ENCODE measurements at places on chromosomes 5 and 9. TPM values are rescaled to one million over a fixed set of nuclear protein-coding genes. Genes with fewer than 3 reads are reported as not detected.

DNA sequence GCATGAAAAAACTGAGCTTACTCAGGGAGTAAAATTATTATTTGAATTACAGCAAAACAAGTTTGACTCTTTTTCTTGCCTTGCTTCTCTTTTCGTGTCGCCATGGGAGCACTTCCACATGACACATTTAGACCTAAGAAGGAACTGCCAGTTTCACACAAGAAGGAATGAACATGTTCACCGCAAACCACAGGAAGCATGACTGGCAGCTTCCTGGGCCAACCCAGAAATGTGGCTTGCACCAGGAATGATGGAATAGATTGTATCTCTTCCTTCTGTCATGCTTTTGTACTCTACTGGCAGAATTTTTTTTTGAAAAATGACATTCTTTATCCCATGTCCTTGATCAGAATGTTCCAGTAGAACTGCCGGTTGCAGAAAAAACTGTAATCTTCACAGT, 32.9 kb upstream of the MAN2A1 start:
- DNase-seq = no peak

- DNase-seq = no peak
These were observed 85.2 kb downstream of the BASP1 start for GRCh38 chr5:17302604-17303003.

ERAP2 gene
- total RNA-seq = 6.1 TPM

CTXN3 gene
- 13.9 TPM for total RNA-seq

DNA sequence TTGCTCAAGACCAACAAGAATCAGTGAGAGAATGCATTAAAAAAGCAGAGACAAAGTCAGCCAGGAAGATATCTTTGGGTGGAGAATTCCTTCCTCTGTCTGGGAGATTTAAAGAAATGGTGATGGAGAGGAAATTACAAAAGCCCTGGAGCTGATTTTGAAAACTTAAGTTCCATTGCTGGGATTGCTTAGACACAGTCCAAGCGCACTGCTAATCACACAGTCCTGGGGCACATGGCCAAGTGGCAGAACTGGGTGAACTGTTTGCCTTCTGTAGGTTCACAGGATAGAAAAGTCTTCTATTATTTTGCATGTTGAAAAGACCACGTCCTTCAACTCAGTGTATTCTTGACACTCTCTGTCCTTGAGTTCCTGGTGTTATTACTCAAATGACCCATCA, 284.9 kb upstream of the FBXL7 start:
- DNase-seq = no peak

SLC45A2 gene
- total RNA-seq = 0.41 TPM

PCDHB3 gene
- 11.0 TPM for total RNA-seq

NKD2 gene
- 2.9 TPM for total RNA-seq

- no peak for DNase-seq
These were observed 29.1 kb downstream of the DAP start for GRCh38 chr5:10731913-10732312.

- DNase-seq = no peak
These were observed 1312.6 kb upstream of the DMAC1 start for GRCh38 chr9:9112001-9112720.

DNA sequence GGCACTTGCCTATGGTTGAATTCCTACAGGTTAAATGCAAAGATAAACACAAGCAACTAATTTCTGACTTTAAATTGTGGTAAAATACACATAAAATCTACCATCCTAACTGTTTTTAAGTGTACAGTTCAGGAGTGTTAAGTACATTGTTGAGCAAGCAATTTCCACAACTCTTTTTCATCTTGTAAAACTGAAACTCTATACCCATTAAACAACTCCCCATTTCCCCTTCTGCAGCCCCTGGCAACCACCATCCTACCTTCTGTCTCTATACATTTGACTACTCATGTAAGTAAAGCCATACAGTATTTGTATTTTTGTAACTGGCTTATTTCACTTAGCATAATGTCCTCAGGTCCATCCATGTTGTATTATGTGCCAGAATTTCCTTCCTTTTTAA, 38.5 kb upstream of the STX17 start:
- no peak for DNase-seq

GRCh38 chr5:127801751-127802476, 98.7 kb downstream of the CCDC192 start:
- no peak for DNase-seq

Data from frontal cortex (tissue), 4 donors.